ENCODE measurements at places on chromosomes 2 and 18.
A peak's percentile ranks its signal among the peaks of the same experiment; 100 is the strongest.

DNA sequence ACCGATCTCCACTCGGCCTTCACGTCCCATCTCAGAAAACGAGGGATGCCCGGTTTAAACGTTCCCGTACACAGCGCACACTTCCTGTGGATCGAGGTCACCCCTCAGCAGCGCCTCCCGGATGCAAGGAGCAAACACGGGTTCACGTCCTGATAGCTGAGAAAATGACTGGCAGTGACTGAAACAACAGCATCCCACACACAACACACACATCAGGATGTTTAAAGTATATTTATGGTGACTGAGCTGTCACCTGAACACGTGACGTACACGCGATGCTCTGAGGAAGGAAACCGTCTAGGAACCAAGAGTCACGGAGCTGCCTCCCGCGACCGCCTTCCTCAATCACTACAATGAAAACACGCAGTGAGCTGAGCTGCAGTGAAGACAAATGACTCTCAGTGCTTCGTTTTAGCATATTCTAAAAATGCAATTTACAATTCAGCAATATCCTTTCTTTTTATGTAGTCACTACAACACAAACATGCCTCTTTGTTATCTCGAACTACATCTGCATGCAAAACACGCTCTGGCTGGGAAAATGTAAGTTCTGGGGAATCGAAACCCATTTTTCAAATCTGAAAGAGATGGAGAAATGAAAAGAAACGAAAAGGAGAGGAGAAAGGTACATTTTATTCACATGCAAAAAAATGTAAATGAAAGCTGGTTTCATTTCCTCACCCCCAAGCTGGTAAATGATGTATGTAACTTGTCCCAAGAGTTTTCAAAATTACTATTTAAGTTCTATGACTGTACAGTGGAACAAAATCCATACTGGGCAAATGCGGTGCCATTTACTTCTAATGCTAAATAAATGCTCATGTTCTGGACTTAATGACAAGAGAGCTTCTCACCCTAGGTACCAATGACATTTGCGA is 19.8 kb downstream of the HDAC4 start:
- peak; percentile 86 for DNase-seq

DNA sequence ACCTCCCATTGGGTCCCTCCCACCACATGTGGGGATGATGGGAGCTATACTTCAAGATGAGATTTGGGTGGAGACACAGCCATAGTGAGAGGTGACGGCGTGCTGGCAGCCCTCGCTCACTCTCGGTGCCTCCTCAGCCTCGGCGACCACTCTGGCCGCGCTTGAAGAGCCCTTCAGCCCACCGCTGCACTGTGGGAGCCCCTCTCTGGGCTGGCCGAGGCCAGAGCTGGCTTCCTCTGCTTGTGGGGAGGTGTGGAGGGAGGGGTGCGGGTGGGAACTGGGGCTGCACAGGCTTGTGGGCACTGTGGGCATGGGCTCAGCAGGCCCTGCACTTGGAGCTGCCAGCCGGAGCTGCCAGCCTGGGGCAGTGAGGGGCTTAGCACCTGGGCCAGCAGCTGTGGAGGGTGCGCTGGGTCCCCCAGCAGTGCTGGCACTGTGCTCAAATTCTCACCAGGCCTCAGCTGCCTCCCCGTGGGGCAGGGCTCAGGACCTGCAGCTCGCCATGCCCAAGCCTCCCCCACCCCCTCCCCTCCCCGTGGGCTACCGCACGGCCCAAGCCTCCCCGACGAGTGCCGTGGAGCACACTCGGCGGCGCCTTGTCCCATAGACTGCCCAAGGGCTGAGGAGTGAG is 73.0 kb downstream of the SERPINB8 start:
- DNase-seq, result no peak

DNA sequence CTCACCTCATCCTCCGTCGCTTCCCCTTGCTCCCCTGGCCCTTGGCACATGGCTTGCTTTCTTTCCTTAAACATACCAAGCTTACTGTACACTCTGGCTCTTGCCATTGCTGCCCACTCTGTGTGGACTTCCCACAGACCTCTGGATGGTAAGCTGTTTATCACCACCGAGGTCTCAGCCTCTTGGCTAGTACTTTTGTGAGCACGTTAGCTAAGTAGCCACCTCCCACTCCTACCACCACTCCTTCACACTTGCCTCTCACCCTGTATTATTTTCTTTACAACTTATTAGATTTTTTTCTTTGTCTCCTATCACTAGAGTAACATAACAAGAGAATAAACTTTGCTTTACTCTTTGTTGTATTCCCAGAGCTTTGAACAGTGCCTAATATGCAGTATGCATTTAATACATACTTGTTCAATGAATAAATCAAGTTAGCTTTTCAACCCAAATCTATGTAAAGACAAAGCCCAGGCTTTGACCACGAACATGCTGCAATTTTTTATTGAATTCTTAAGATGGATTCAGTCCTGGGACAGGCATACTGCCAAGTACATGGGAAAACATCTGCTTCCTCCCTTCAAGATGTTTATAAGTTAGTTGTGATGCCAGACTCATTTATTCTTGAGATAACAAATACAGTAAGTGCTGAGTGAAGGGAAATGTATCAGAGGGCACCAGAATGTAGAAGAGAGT is 25.0 kb upstream of the MSGN1 start:
- no peak for DNase-seq

GRCh38 chr2:149715005-149715592 is 127.5 kb upstream of the MMADHC start:
- peak; percentile 4 for DNase-seq

DNA sequence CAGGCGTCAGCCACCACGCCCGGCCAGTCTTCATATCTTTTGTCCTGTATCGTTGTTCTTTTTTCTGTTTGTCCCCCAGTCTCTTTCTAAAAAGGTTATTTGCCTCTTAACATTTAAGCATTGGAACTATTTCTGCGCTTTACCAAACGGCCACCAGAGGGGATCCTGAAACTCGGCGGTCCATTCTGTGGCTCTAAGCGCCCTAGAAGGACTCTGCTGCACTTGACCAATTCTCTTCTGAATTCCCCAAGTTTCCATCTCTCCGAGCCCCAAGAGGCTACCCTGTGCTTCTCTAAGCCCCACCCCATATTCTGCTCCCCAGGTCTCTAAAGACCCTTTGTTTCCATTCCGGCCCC is 33.1 kb upstream of the REG3G start:
- DNase-seq, result no peak

DNA sequence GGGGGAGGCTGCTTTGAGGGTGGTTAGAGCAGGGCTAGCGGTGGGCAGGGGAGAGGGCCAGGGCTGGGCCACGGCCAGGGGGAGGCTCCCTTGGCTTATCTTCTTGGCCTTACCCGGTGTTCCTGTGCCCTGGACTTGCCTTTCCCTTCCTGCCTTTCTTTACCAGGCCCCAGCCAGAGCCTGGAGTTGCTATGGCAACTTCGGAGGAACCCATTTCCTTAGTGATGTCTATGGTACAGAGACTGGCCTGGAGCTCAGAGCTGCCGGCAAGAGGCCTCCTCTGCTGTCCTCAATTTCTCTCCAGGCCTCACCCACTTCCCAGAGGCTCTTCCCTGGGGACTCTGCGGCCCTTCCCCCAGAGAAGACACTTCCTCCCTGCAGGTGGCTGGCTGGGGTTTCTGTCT is 11.5 kb downstream of the SPEG start:
- no peak for DNase-seq

DNA sequence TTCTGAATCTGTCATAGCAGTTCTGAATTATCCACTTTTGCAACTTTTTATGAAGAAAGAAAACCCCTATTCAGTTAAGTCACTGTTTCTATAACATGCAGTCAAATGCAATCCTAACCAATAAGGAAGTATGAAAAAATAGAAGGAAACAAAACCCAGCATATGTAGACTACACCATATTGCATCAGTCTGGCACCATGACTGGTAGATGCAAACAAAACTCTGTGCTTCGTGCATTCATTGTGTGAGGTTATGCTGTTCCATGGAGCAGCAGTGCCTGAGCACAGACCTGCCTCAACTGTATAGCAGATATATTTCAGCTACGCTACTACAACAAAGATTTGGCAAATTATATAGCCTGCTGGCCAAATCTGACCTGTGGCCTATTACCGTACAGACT is 325.5 kb downstream of the LRP1B start:
- no peak for DNase-seq

GRCh38 chr2:42424033-42424432 is 63.0 kb upstream of the COX7A2L start:
- no peak for DNase-seq

- DNase-seq, result peak; percentile 11
These were observed 1.0 kb downstream of the PDCD1 start for GRCh38 chr2:241857572-241858121.

DNA sequence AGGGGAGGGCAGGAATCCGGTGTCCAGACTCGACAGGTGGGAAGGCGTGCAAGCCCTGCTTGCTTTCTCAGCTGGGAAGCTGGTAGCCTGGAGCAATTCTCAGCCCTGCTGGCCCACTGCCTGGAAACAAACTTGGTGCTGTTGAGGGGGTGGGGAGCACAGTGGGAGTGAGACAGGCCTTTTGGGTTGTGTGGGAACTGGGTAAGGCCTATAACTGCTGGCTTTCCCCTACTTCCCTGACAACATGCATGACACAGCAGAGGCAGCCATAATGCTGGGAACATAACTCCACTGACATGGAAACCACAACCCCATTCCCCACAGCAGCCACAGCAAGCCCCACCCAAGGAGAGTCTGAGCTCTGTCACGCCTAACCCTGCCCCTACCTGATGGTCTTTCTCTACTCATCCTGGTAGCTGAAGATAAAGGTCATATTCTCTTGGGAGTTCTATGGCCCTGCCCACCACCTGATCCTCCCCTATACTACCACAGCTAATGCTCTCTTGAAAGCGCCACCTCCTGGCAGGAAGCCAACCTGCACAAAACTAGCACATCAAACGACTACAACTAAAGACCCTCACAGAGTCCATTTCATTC is 122.9 kb upstream of the ACVR1C start:
- DNase-seq, result peak; percentile 47

DNA sequence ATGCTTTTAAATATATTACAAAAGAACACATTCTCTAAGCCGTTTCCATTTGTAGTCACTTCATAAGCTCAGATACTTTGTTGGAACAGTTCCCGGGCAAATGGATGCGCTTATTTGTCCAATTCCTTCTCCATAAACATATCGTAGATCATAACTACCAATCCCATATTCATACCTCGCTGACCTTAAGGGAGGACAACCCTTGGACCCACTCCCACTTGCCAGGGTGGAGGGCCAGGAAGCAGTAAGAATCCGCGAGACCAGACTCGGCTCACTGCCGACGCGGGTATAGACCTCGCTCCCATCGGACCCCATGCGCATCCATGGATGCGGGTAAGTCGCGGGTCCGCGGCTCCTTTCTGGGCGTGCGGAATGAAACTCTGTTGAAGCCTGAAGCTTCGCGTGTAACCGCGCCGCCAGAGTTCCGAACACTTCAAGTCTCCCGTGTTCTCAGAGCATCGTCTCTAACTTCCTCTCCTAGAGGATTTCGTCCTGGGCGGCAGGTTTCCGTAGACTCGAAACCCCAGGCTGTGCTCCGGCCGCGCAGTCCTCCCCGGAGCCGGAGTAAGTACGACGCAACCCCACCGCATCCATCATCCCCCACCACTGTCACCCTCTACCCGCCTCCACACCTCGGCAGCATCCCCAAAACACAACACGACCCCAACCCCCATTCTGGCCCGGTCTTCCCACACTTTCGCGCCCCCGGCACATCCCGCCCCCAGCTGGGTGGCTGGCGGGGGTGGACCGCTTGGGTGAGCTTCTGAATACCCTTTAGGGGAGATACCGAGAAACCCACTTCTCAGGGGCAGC is 1.1 kb downstream of the DSC3 start:
- DNase-seq, result peak; percentile 13

DNA sequence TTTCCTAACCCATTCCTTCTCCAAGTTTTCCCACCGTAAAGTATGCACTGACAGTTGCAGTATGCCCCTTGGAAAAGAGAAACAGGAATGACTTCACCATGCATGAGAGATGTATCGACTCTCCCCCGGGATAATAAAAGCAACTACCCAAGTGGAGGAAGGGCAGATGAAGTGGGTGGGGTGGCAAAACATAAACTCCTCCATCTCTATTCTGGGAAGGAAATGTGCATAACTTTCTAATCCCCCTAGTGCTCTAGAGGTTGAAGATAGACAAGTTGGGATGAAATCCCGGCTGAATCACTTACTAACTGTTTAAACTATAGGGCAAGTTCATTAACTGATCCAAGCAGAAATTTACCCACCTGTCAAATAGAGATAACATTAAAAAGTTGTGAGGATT is 89.2 kb downstream of the PIGN start:
- DNase-seq, result no peak

GRCh38 chr2:188903740-188904139 is 70.4 kb upstream of the COL3A1 start:
- no peak for DNase-seq

- no peak for DNase-seq
These were observed 298.6 kb upstream of the CDH20 start for GRCh38 chr18:61034580-61034979.

GRCh38 chr2:105757433-105757832 is 12.7 kb downstream of the NCK2 start:
- no peak for DNase-seq

- no peak for DNase-seq
These were observed 44.7 kb upstream of the EML6 start for GRCh38 chr2:54678719-54679118.

GRCh38 chr18:34911661-34912384 is 129.4 kb upstream of the MAPRE2 start:
- no peak for DNase-seq

DNA sequence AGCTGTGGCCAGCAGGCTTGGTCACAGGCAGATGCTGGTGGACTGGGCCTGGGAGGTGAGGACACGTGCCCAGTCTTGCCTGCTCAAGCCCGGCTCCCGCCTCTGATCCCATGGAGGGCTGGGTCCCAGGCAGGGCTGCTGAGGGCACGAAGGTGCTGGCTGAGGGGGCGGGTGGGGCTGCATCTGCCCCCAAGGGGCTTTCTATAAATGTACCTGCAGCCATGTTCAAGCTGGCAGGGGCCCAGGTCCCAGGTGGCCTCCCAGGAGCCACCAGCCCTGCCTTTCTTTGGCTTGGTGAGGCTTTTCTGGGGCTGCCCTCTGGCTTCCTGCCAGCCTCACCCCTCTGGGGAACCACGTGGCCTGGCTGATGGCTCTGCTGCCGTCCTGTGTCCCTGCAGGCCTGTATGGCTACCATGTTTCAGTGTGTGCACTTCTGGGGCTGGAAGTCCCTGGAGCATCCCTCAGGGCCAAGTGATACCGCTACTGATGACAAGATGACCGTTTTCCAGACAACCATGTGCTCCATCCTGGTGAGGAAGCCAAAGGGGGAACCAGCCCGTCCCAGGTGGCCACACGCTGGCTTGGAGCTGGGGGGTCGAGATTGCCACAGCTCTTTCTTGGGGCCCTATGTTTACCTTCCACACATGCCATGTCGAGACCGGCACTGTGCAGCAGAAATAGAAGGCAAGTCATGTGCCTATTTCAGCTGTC is 23.2 kb downstream of the HJURP start:
- DNase-seq, result no peak

GRCh38 chr18:25832001-25832604 is 258.3 kb downstream of the SS18 start:
- DNase-seq, result peak; percentile 54

GRCh38 chr2:164429354-164429753 is 191.9 kb downstream of the GRB14 start:
- no peak for DNase-seq
